Renal cortical epithelial cell (primary cell): ENCODE measurements at places on chromosomes 6 and 20.

DNA sequence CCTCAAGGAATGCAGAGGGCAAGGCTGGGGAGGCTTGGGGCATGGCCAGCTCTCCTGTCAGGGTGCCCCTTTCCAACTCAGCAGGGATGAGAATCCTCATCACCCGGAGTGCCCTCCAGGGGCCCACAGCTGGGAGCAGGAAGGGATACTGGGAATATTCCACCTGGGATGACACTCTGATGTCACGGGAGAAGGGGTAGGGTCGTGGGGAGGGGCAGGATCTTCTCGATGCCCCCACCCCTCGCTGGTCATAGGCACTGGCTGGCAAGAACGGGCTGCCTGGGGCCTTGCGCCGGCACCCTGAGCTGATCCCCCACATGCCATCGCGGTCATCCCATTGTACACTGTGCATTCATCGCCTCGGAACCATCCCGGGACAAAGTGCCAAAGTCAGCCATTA lies 10.6 kb upstream of the NXT1 start:
- no peak for DNase-seq

- DNase-seq: peak; percentile 58
Observed at GRCh38 chr20:7790189-7790588, 150.1 kb downstream of the HAO1 start.

DNA sequence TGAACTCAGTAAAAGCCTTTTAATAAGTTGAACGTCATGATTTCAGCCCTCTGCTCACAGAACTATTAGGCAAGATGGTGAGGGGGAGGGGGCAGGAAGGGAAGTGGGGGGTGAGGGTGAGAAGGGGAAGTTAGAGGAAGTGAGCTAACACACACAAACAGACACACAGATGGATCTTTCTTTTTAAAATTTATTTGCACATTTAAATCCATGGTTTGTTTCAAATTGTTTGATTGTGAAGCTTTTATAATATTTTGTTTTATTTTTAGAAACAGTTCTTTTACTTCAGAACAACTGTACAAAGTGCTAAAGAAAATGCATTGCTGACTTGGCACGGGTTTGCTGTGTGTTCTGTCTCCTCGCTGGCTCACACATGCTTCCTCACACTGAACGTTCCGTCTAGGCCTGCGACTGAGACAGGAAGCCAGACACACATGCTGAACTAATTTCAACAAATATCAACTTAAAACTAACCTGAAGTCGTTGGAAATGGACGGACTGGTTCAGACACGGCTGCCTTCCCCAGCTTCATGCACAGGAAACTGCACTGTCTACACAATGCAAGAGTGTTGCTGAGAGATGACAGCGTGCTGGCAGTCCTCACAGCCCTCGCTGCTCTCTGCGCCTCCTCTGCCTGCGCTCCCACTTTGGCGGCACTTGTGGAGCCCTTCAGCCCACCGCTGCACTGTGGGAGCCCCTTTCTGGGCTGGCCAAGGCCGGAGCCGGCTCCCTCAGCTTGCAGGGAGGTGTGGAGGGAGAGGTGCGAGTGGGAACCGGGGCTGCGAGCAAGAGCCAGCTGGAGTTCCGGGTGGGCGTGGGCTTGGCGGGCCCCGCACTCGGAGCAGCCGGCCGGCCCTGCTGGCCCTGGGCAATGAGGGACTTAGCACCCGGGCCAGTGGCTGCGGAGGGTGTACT lies 8.1 kb upstream of the ZBP1 start:
- DNase-seq: peak; percentile 7

DNA sequence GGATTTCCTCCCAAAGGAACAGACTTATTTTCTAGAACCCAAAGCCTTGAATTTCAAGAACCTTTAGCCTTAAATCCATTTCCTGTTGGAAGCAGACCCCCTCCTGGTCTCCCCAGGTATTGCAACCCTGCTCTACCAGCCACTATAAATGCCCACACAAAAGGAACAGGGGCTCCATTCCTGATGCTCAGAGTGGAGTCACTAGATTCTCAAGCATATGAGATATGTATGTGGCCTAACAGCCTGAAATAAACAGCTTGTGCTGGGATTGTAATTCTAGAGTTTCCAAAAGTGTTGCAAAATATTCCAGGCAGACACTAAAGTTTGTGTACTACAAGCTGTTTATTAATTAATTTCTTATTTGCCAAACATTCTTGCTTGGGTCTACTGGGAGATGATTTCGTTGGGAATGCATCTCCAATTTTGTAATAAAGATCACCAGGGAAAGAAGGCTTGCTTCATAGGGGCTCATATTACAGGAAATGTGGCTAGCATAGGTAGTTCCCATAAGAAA lies 44.8 kb downstream of the RIPOR3 start:
- DNase-seq: peak; percentile 70

DNA sequence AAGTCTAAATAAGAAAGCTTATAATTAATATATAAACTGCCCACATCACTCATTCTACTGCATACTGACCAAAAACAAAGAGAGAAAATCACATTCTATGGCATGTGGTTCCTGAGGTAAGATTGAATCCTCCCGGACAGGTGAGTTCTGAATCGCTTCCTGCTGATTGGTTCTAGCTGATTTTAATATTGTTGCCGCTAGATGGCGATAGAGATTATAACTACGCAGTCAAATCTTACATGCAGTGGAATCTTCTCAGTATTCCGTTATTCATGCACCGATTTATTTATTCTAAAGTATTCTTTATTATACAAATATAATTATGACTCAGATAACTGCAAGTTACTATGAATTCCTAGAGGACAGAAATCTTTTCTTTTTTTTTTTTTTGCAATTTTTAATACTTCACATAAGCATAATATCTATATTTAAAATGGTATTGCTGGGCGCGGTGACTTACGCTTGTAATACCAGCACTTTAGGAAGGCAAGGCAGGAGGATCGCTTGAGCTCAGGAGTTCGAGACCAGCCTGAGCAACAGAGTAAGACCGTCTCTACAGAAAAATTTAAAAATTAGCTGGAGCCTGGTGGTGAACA lies 24.2 kb upstream of the TMX4 start:
- peak; percentile 67 for DNase-seq

DNA sequence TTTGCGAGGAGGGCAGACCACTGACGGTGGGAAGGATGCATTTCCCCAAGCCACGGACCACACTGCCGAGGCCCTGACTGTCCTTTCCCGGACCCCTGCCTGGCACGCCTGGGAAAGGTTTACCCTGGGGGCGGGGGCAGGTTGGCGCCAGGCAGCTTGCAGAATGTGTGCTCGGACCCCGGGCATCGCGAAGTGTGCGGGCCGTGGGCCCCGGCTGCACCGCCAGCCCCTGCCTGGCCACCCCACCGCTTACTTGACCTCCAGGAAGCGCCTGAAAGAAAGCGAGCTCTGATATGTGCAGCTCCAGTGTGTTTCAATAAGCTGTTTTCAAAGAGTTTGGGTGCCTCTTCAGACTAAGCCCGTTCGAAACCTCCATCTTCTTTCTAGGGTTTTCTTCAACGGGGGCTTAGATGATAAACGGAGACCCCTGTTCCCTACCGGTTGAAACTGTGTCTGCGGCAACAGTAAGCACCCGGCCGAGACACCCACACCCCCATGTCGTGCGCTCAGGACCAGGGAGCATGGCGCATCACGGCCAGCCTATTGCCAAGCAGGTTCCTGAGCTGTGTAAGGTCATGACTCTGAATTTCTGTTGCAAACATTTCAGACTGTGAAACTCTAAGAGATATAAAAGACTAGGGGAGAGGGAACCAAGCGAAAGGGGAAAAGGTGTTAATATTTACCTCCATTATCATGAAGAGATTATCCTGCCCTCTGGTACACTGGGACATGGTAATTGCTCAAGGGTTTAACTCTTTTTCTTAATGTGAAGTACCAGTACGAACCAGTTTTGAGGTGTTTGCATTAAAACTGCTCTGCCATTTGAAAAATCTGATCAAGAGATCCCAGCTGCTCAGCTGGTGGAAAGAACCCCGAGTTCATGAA lies 231.2 kb upstream of the FOXQ1 start:
- DNase-seq: no peak
